ENCODE measurements at places on chromosomes 6 and 20.

GRCh38 chr6:135183002-135183531, 2.0 kb downstream of the MYB start:
- DNase-seq: no peak

DNA sequence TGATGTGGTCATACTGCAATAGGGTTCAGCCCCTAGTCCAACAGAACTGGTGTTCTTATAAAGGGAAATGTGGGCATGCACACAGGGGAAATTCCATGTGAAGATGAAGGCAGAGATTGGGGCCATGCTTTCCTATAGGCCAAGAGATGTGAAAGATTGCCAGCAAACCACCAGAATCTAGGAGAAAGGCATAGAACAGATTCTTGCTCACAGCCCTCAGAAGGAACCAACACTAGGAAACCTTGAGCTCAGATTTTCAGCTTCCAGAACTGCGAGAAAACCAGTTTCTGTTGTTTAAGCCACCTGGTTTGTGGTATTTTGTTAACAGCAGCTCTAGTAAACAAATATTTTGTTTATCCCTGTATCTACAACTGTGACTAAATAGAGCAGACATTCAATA, 197.6 kb upstream of the CITED2 start:
- no peak for DNase-seq

GRCh38 chr6:56730663-56731529, 88.2 kb upstream of the DST start:
- no peak for DNase-seq

DNA sequence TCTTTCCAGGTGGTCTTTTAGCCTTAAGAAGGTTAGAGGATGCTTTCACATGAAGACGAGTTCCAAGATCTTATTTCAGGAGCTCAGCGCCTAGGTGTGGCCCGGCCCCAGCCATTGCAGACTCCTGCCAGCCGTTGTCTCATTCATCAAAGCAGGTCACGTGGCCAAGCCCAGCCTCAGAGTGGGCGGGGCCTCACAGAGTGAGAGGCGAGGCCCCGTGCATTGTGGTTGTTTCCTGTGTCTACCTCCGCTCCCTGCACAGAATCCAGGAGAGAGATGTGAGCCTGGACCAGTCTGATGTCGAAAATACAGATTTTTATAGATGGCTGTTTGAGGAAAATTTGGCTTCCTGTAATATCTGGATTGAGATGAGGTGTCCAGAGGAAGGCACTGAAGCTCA, 49.2 kb upstream of the CST5 start:
- no peak for DNase-seq

GRCh38 chr6:111848262-111848812, 24.9 kb downstream of the FYN start:
- DNase-seq: no peak

- peak; percentile 80 for DNase-seq
These were observed 4.8 kb upstream of the TRIM40 start for GRCh38 chr6:30130887-30131862.

DNA sequence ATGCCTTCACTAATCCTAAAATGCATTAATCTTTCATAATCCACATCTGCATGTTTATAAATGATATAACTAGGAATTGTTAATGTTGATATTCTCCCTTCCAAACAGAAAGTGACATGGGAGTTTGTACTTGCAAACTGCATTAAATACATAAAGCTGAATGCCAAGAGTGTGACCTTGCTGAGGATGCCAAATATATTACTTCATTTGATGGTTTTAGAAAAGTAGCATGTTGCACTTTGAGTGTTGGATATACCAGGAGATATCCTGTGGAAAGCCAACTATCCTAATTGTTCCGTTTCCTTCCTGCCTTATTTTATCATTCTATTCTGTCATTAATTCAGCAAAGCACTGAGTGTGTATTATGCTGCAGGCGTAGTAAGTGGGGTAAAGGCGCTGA, 229.8 kb downstream of the TMEM242 start:
- no peak for DNase-seq

DNA sequence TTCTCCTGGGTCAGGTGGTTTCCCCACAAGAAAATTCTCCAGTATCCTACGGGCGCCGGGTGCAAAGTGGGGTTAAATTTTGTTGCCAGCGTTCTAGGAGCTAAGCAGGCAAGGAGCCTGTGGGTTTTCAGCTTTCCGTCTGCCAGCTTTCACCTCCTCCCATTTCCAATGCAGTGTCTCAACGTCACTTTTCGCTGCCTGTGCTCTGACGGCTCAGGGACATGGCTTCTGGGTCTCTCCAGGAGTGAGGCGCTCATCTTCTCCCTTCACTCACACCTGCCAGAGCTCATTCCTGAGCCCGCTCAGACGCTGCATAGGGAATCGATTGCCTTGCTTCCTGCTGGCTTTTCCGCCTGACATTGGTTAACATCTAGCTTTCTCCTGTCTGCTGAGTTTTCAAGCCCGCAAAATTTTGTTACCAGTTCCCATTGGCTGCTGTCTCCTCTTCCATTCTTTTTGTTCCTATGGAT, 7.3 kb upstream of the NAA20 start:
- DNase-seq: no peak

GRCh38 chr6:163984124-163984936, 569.8 kb downstream of the QKI start:
- no peak for DNase-seq

DNA sequence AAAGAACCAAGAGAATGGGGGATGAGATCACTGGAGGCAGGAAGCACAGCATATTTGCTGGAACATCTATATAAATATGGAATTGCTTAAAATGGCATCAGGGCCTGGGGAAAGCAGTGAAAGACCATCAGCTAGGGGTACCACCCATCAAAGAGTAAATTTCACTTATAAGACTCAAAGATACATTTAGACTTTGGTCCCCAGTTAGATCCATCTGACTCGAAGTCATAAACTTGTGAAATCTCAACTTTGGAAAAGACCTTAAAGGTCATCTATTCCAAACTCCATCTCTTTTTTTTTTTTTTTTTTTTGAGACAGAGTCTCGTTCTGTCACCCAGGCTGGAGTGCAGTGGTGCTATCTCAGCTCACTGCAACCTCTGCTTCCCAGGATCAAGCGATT, 109.8 kb downstream of the UNC5CL start:
- no peak for DNase-seq

DNA sequence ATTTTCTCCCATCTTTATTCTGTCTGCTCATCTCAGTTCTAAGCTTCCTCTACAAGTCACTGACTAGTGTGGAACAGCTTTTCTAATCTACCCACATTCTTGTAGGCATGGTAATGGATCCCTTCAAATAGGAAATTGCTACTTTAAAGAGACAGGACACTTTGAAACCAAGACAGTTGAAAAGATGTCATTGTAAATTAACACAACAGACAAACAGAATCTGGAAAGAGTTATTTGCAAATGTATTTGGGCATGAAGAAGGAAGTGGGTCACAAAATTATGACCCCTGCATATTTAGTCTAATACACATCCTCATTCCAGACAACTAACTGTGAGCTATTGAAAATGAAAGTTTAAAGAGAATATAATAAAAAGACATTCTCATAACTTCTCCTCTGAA, 298.2 kb upstream of the MARCKS start:
- no peak for DNase-seq

DNA sequence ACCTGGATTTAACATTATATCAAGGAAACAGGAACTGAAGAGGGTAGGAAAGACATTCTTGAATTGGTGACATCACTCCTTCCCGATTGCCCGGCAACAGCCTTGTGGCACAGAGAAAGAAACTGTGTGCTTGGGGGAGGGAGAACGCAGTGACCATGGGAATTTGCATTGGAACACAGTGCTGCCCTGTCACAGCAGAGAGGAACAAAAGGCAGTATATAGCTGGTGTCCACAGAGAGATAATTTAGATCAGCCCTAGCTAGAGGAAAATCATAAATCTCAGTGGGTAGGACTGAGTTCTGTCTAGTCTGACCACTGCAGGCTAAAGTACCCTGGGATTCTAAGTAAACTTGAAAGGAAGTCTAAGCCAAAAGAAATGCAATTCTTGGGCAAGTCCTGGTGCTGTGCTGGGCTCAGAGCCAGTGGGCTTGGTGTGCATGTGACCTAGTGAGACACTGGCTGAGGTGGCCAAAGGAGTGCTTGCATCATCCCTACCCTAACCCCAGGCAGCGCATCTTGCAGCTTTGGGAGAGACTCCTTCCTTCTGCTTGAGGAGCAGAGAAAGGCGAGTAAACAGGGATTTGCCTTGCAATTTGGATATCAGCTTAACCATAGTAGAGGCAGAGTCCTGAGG, 697.6 kb downstream of the HACE1 start:
- DNase-seq: no peak

GRCh38 chr20:49394264-49394663, 88.2 kb downstream of the KCNB1 start:
- DNase-seq: no peak

- DNase-seq: no peak
These were observed at the start of gene PRR18 for GRCh38 chr6:166308033-166308768. TSS of gene PRR18 (minus strand) at chr6:166308392. CDS start at chr6:166308142, 250 bp downstream.

DNA sequence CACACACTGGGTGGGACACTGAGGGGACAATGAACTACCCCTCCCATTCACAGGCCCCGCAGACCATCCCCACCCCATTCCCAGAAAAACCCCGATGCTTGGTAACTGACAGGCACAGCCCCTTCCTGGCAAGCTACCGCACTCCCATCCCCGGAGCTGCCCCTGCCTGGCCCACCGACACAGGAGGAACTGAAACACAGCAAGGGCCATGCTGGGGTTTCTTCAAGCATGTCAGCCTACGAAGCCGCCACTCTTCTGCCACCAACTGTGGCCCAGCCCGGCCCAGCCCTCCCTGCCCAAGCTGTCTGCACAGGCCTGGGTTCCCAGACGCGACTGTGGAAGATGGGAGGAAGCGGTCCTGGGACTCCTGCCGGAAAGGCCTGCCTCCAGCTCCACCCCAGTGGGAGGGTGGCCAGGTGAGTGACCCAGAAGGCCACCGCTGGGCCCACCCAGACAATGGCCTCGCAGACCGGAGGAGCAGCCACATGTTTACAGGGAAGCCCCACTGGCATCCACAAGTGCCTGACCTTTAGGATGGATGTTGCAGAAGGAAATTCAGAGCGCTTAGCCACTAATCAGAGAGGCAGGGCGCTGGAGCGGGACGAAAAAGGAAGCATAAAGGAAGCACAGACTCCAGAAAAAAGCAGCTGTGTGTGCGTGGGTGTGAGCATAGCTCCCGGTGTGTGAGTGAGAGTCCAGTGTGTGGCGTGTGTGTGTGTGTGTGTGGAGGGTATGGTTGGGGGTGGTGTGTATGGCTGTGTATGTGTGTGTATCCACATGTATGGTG, 91.6 kb downstream of the PRND start:
- DNase-seq: no peak

DNA sequence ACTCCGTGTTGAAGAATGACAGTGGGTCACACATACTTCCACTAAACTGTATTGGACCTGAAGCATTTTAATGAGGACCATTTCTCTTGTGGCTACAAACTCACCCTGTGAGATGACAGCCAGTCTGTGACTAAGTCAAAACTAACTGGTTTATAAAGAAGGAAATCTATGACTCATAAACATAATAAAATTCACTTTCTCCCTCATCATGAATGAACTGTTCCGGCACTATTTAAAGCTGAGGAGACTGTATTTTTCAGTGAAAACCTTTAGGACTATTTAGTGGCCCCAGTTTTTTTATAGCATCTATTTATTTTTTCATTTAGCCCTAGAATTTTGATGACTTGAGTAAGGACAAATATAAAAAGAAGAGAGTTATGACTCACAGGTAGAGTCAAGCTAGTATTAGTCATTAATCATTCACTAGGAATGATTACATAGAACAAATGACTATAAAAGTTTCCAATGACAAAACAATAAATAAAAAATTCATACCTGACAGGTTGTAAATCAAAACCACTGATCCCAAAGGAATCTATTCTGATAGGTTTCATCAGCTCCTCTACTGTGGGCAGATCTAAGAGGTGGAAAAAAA, 34.2 kb downstream of the CEP162 start:
- no peak for DNase-seq

DNA sequence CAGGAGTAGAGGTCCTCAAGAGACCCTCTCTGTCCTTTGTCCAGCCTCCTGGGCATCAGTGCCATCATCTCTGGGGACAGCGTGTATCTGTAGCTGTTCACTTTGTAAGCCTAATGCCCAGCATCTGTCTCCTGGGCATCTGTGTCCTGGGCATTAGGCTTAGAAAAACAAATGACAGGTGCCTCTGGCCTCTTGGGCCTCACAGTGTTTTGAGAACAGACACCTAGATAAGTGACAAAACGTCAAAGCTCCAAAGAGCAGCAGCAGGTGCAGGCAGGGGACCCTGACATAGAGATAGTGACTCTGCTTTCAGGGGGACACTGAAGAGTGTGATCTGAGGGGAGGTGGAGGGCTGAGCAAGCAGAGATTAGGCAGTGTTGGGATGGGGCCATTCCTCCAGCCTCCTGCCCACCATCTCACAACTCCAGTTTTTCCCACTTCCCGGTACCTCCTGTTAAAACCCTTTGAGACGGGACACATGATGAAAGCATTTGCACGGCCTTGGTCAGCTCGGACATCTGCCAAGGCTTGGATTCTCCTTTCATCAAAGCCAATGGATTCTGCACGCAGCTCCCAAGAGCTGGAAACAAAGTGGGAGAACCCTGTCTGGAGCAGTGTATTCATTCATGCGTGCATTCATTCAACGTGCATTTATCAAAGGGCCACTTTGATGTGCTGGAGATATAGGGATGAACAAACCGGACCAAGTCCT, 55.5 kb upstream of the CD93 start:
- DNase-seq: no peak

DNA sequence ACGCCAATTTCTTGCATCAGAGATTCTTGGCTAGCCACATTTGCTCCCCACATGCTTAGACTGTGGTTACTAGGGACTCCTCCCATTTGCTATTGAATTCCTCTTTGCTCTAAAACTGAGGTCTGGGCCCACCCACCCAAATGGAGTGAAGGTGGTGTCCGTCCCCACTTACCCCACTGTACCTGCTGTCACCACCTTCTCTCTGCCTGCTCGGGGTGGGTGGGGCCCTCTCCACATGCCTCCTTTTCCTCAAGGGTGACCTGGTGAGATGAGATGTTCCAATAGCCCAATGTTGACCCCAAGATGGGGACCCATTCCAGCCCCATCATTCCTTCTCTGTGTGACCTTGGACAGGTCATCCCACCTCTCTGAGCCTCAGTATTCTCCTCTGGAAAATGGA, 74.6 kb downstream of the GNAS-AS1 start:
- no peak for DNase-seq

DNA sequence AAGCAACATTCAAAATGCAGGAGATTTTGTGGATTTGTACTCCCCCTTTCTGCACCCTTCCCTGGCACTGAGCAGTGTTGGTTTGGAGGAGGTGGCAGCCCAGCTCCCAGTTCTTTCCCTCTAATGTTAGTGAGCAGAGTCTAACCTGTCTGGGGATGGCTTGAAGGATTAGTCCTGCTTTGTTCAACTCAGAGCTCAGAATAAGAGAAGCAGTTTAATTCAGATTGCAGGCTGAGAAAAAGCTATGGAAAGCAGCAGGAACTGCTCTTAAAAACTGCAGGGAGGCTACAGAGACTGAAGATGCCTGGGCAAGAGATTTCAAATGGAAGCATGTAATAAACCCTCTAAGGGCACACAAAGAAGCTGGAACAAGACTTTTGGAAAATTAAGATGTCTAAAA, 223.4 kb upstream of the GGTLC1 start:
- DNase-seq: no peak

GRCh38 chr20:47914792-47915191, 129.5 kb upstream of the SULF2 start:
- no peak for DNase-seq

GRCh38 chr6:42915732-42916131, at the start of gene PTCRA:
TSS of gene PTCRA (plus strand) at chr6:42916053. CDS start at chr6:42916070, 17 bp downstream.
- no peak for DNase-seq

All from ascending aorta (tissue), 2 donors.